Stimulated activated CD8-positive, alpha-beta memory T cell treated with anti-CD3 and anti-CD28 coated beads, Interleukin-15, amount 100 ng/mL, for 4 hours (primary cell): ENCODE measurements at places on chromosomes 7 and 10.

DNA sequence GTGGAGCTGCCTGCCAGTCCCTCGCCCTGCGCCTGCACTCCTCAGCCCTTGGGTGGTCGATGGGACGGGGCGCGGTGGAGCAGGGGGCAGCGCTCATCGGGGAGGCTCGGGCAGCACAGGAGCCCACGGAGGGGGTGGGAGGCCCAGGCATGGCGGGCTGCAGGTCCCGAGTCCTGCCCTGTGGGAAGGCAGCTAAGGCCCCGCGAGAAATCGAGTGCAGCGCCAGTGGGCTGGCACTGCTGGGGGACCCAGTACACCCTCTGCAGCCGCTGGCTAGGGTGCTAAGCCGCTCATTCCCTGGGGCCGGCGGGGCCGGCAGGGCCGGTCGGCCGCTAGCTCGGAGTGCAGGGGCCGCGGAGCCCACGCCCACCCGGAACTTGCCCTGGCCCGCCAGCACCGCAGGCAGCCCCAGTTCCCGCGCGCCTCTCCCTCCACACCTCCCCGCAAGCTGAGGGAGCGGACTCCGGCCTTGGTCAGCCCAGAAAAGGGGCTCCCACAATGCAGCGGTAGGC, 565.9 kb upstream of the NRG3 start:
- no peak for DNase-seq

- no peak for DNase-seq
Measured at GRCh38 chr10:129184196-129184595, 282.8 kb upstream of the MGMT start.

GRCh38 chr7:123666492-123666891, 10.8 kb downstream of the LMOD2 start:
- DNase-seq, result no peak

GRCh38 chr10:104441329-104442000, 87.8 kb downstream of the CFAP58 start:
- DNase-seq, result no peak
